Melanocyte of skin (primary cell): ENCODE measurements at places on chromosomes 6 and 20. TPM values are rescaled to one million over a fixed set of nuclear protein-coding genes. Genes with fewer than 3 reads are reported as not detected.

The HS3ST5 gene
- under 0.01 TPM in 1 of 2 replicates, not detected in the other for total RNA-seq

The TMEM170B gene
- total RNA-seq: 1.4 and 4.4 TPM in 2 replicates

The GJA10 gene
- total RNA-seq: under 0.01 TPM in 1 of 2 replicates, not detected in the other

The GNAS gene
- total RNA-seq: 185 and 197 TPM in 2 replicates

The RSPO3 gene
- 0.36 TPM in 1 of 2 replicates, not detected in the other for total RNA-seq

The ANGPT4 gene
- total RNA-seq: not detected in 2 replicates

The SEMG2 gene
- total RNA-seq: not detected in 2 replicates

The PRDM13 gene
- total RNA-seq: not detected in 2 replicates

The SLC32A1 gene
- not detected in 2 replicates for total RNA-seq

The RGS17 gene
- total RNA-seq: 2.8 and 2.9 TPM in 2 replicates

The CD93 gene
- total RNA-seq: under 0.01 TPM in 1 of 2 replicates, not detected in the other
